ENCODE measurements at places on chromosomes 7 and 10. TPM values are rescaled to one million over a fixed set of nuclear protein-coding genes. Genes with fewer than 3 reads are reported as not detected.

- no peaks in the 10 kb centered on the region for H3K36me3 ChIP-seq
- DNase-seq: no peak
- no peak overlapping the region for H3K4me3 ChIP-seq
- H3K4me1 ChIP-seq: no peaks in the 10 kb centered on the region
Observed at GRCh38 chr10:113753020-113753692, 1.7 kb downstream of the PLEKHS1 start.

DNA sequence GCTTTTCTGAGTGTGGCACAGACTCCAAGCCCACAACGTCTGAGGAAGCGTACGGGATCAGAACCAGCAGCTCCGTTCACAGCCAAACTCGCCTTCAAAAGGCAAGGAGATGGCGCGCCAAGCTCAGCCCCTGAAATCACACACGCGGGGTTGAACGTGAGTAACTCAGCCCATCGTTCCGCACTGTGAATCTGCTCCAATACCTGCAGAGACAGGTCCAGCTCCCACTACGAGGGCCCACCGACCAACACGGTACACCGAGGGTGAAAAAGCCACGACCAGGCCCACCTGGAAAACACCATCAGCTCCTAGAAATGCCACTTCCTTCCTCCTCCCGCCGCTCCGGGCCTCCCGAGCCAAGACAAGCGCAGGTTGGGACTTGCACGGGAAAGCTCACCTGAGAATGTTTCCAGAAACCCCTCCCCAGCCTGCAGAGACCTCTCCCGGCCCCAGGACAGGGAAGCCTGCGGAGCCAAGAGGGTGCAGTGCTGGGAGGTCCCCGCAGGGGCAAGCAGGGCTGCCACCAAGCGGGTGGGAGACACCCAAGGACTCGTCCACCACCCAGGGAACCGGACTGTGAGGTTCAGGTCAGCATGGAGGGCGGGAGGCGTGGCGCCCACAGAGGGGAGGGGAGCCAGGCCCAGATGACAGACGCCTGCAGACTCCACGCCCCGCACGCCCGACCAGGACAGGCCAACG, 93.9 kb upstream of the PDGFA start:
- peak; percentile 45 for DNase-seq
- H3K27ac ChIP-seq: no peak overlapping the region
- H3K27me3 ChIP-seq: no peaks in the 10 kb centered on the region
- H3K4me3 ChIP-seq: no peak overlapping the region

GRCh38 chr10:104309980-104310978, 28.0 kb downstream of the ITPRIP start:
- peaks cover 48% of the 10 kb centered on the region for H3K36me3 ChIP-seq
- H3K4me3 ChIP-seq: no peak overlapping the region
- peak overlapping the region; percentile 83 for H3K27ac ChIP-seq
- H3K27me3 ChIP-seq: no peaks in the 10 kb centered on the region
- peaks cover 54% of the 10 kb centered on the region for H3K4me1 ChIP-seq
- peak; percentile 86 for DNase-seq

DNA sequence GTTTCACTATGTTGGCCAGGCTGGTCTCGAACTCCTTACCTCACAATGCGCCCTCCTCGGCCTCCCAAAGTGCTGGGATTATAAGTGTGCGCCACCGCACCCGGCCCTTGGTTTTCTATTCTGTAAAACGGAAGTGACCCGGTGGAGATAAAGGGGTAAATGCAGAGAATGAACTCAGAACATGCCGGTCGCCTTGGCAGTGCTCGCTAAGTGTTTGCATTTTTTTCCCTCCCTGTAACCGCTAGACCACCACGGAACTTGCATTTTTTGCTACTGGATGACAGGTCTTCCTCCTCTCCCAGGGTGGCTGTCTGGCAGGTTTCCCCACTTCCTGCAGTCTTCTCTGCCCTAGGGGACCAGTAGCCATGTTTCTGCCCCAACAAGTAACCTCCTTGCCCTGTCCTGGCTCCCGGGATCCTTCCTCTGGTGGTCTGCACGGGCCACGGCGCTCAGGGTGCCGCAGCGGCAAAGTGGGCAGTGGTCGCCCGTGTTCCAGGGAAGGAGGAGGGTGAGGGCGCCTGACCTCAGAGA, 18.8 kb upstream of the GNA12 start:
- no peaks in the 10 kb centered on the region for H3K36me3 ChIP-seq
- H3K27me3 ChIP-seq: no peaks in the 10 kb centered on the region
- peak overlapping the region; percentile 97 for H3K27ac ChIP-seq
- peaks cover 31% of the 10 kb centered on the region for H3K4me1 ChIP-seq
- no peak overlapping the region for H3K4me3 ChIP-seq

- H3K4me3 ChIP-seq: no peak overlapping the region
- H3K27me3 ChIP-seq: no peaks in the 10 kb centered on the region
- DNase-seq: no peak
- no peaks in the 10 kb centered on the region for H3K36me3 ChIP-seq
- no peak overlapping the region for H3K27ac ChIP-seq
- H3K4me1 ChIP-seq: peaks cover 6% of the 10 kb centered on the region
Observed at GRCh38 chr7:112162784-112163506, 43.3 kb downstream of the DOCK4 start.

GRCh38 chr7:157676001-157676400, 339.2 kb downstream of the DNAJB6 start:
- peaks cover 16% of the 10 kb centered on the region for H3K27me3 ChIP-seq
- H3K36me3 ChIP-seq: no peaks in the 10 kb centered on the region
- no peak for DNase-seq
- no peak overlapping the region for H3K27ac ChIP-seq

- H3K4me3 ChIP-seq: no peak overlapping the region
- H3K27ac ChIP-seq: no peak overlapping the region
- H3K27me3 ChIP-seq: no peaks in the 10 kb centered on the region
- no peaks in the 10 kb centered on the region for H3K4me1 ChIP-seq
- no peak for DNase-seq
Observed at GRCh38 chr10:123270221-123270620, 116.0 kb downstream of the BUB3 start.

GRCh38 chr10:95831076-95831475, 75.1 kb downstream of the ENTPD1 start:
- DNase-seq: no peak
- no peak overlapping the region for H3K27ac ChIP-seq
- H3K36me3 ChIP-seq: no peaks in the 10 kb centered on the region
- H3K4me3 ChIP-seq: no peak overlapping the region
- H3K27me3 ChIP-seq: no peaks in the 10 kb centered on the region
- peaks cover 14% of the 10 kb centered on the region for H3K4me1 ChIP-seq

GRCh38 chr7:73482746-73483145, 39.3 kb downstream of the BAZ1B start:
- H3K4me1 ChIP-seq: no peaks in the 10 kb centered on the region
- peaks cover 95% of the 10 kb centered on the region for H3K36me3 ChIP-seq
- no peaks in the 10 kb centered on the region for H3K27me3 ChIP-seq
- no peak overlapping the region for H3K27ac ChIP-seq

Gene PAPSS2
- total RNA-seq: 20.1 TPM

Gene GBX1
- total RNA-seq: not detected

Gene PRRT4
- 0.31 TPM for total RNA-seq

Gene HMX3
- total RNA-seq: 0.27 TPM

Gene DNMBP
- 6.5 TPM for total RNA-seq

Gene KIF11
- total RNA-seq: 7.0 TPM
